T-helper 17 cell (primary cell): ENCODE measurements at places on chromosomes 3 and 15.

DNA sequence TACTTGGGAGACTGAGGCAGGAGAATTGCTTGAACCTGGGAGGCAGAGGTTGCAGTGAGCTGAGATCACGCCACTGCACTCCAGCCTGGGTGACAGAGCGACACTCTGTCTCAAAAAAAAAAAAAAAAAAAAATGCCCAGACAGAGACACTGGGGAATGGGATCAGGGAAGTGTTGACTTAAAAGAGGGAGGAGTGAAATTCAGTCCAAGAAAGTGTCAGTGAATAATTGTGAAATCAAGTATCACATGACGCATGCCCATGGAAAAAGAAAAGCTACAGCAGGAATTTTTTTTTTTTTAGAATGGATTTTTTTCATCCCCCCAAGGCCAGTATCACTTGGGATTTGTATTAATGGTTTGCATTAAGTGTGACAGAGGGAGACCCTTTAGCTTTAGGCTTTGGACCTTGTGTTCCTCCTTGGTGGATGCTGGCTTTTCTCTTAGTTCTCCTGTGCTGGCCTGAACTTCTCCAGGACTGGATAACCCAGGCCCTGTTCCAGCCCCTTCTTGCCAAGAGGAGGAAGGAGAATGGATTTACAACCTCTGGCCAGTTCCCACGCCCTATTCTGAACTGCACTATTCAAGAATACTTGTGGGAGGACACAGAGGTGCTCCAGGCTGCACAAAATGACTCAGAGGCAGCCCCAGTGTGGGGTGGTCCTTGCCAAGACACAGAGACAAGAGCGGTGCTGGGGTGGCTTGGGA is 36.7 kb upstream of the ZNF774 start:
- no peak for DNase-seq

- DNase-seq: no peak
Measured at GRCh38 chr3:38107911-38108648, 28.8 kb downstream of the ACAA1 start.

DNA sequence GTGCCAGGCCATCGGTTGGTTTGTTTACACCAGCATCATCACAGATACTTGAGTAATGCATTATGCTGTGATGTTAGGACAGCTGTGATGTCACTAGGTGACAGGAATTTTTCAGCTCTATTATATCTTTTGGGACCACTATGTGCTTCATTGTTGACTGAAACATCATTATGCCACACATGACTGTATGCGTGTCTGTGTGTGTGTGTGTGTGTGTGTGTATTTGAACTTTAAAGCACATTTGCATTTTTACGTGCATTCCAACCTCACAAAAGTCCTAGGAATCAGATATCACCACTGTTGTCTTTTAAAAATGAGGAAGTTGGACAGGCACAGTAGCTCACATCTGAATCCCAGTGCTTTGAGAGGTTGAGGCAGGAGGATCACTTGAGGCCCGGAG is 223.0 kb downstream of the TBL1XR1 start:
- no peak for DNase-seq

- no peak for DNase-seq
Measured at GRCh38 chr15:88650556-88650955, 11.7 kb downstream of the ISG20 start.

GRCh38 chr15:57256939-57257338 is 119.4 kb upstream of the CGNL1 start:
- DNase-seq: no peak

DNA sequence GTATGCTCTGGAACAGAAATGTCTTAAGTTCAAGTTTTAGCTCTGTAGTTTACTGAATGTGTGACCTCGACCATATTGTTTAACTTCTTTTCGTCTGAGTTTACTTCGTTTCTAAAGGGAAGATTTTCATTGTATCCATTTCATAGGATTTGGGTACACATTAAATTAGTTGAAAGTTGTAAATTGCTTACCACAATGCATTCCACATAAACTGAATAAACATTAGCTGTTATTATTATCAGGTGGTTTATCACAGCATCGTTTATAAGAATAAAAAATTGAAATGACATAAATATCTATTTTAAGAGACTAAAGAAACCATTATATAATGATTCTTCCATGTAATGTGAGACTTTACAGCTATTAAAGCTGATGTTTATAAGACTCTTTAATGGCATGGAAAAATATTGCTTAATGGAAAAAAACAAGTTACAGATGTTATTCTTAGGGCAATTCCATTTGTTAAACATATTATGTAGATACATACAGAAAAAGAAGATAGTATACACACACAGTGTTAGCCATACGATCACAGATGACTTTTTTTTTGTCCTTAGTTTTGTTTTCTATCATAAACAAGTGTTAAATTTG is 342.3 kb upstream of the SGO1 start:
- no peak for DNase-seq
